ENCODE measurements at places on chromosomes 2 and 18.
A peak's percentile ranks its signal among the peaks of the same experiment; 100 is the strongest.

GRCh38 chr2:6557737-6558136 lies 308.0 kb downstream of the CMPK2 start:
- DNase-seq: no peak

DNA sequence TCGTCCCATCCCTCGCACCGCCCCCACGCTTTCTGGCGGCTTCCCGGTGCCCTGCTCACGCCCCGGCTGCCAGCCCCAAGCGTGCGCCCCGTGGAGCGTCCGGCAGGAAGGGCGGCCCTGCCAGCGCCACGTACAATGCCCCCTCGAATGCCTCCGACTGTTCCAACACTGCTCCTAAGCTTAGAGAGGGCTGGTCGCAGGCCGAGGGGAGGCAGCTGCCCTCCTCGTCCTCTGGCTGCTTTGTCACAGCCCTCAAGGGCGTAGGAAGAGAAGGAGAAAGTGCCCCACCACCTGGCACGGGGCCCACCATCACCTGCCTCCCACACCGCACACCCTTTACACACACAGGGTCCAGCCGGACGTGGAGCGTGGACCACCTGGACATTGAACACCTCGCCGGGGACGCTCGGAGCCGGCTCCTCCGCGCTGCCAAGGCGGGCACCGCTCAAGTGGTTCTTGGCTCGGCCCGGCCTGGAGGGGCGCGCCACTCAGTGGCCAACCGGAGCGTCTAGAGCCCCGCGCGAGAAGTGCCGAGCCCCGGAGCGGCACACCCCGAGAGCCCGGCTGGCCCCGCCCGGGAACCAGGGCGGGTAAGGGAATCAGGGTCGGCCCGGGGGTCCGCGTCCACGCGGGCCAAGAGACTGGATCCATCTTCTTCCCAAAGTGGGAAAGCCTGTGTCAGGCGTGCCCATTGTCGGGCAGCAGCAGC lies 830 bp downstream of the DNER start:
- no peak for DNase-seq

DNA sequence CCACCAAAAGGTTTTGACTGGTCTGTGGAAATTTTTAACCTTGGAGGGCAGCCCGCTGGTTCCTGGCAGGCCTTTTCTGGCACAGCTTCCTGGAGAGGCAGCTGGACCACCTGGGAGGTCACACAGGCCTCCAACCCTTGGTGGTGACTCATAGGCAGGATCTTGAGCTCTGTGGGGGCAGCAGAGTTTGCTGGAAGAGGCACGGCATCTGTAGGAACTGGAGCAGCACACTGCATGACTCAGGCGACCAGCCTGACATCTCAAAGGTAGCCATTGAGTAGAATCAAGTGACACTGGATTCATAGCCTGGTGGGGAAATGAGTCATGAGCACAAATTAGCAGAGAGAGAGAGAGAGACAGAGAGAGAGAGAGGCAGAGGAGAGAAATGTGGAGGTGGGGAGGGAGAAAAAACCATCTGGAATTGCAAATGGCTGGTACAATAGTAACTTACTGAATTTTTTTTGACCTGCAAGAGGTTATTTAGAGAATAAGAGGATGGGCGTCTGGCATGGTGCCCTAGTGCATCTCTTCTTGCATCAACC lies 57.4 kb downstream of the TRPM8 start:
- DNase-seq: no peak

DNA sequence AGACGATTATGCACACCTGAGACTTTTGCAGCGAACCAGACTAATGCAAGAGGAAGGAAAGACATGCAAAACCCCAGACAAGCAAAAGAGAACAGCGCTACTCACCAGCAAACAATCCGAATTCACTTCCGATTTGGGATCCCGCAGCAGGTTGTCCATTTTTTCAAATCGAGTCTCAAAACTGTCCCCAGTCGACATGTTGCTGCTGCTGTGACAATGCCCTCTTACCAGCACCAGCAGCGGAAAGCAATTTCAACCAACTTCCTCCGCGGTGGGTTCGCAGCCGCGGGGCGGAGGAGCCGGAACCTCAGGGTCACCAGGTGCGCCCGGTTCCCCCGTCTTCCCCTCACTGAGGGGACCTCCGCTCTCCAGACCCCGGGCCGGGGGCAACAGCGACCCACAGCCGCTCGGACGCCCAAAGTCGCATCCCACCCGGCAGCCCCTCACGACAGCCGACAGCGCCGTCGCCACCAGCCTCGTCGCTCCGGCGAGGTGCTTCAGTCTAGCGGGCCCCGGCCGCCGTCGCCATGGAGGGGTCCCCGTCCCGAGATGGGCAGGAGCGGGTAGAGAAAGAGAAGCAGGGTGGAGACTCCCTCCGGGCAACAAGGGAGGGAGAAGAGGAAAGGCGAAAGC lies 784 bp downstream of the ROCK1 start:
- DNase-seq: peak; percentile 73

- DNase-seq: no peak
Observed at GRCh38 chr2:59176737-59177136, 935.6 kb upstream of the FANCL start.

- no peak for DNase-seq
Observed at GRCh38 chr2:120983344-120983743, 247.7 kb downstream of the GLI2 start.

DNA sequence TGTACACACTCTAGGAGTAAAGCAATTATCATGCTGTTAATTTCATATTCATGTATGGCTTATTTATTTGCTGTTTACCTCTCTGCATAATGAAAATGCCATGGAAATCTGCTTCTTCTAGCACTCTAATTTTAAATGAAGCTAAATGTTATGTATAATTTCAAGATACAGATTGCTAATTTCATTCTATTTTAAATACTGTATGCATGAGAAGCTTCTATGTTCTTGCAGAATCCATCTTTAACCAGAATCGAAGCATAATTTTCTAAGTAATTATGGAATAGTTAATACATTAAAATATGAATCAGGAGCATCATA lies 127.2 kb downstream of the UBE2E3 start:
- DNase-seq: no peak

DNA sequence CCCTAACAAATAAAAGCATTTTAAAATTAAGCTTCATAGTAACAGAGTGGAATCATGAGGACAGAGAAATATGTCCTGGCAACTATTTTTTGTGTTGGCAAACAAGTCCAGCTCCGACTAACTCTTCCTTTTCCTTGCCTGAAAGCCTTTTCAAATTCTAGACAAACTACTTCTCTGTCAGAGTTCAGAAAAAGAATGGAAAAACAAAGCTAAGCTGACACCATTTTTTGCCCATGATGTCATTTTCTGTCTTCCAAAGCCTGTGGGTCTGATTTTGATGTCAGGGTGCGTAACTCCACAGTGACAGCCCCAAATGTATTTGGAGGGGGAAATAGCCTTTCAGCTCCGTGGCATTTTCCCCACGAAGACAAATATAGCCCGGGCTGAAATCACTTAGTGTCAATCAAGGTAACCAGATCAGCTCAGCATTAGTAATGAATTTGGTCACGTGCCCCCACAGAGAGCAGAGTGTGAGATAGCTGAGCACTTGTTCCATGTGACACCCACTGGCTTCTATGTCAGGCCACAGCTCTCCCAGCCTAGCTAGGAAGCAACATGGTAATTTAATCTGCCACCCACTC lies 233.0 kb upstream of the SIX2 start:
- no peak for DNase-seq

DNA sequence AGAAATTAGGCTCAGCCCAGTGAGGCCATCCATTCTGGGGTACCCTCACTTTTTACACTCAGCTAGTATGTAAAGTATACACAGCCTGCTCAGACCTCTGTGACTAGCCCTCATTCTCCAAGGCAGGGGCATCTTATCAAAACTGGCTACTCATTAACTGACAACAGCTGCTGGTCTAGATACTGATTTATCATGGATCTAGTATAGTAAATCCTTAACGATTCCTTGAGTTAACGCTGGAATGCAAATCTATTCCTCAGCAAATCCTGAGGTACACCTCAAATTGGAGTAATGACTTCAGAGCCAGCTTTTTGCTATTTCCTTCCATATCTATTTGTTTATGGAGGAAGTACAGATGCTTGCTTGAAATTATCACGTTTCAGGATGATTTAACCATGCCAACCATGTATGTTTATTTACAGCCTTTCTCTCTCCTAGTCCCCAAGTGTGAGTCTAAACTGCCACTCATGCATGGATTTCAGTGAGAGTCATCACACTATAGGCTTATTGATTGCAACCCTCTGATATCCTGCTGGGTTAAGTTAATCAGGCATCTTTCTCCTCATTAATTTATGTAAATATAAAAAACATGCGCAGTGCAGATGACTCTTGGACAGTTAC lies 70.2 kb upstream of the DOK6 start:
- DNase-seq: no peak

GRCh38 chr18:24595561-24596031 lies 135.2 kb downstream of the HRH4 start:
- no peak for DNase-seq

DNA sequence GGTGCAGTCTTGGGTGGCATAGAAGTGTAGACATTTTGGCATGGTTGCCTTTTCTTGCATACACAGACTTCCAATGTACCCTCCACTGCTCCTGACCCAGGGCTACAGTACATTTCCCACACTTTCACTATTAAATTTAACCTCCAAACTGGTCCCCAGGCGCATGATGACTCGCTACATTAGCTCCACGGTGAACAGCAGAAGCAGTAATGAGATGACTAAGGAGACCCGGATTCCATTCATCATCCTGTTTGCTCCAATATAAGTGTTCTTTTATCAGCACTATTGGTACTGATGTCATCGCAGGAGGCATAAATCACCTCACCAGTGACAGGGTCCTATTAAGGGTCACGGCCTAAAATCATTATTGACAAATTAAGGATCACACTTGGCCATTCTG lies 316.5 kb downstream of the EN1 start:
- DNase-seq: no peak

- DNase-seq: peak; percentile 64
Observed at GRCh38 chr2:226660526-226660925, 139.1 kb downstream of the IRS1 start.

DNA sequence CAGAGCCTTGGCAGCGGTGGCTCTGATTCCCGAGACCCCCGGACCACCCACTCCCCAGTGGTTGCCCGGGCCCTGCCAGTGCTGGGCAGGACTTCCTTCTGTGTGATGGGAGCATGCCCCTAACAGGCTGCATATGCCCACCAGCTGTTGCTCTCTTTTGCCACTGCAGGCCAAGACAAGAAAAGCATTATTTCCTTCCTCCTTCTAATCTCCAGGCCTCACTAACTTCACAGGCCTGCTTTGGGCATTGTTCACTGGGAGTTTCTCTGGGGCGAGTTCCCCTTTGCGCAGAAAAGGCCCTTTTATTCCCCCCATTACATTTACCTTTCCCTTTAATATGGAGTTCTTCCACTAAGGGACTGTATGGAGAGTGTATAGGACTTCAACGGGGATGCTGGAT lies 249.1 kb upstream of the SIX2 start:
- DNase-seq: no peak

GRCh38 chr2:210128961-210129360 lies 42.2 kb downstream of the KANSL1L start:
- DNase-seq: no peak

- DNase-seq: no peak
Observed at GRCh38 chr2:179264368-179265081, at the start of gene SESTD1. Gene SESTD1 (minus strand): TSS chr2:179264832. CDS start chr2:179191841, 72,991 bp downstream.

Measured in AML-193 (cell line).